ENCODE measurements at places on chromosomes 4 and X.
A peak's percentile ranks its signal among the peaks of the same experiment; 100 is the strongest.

DNA sequence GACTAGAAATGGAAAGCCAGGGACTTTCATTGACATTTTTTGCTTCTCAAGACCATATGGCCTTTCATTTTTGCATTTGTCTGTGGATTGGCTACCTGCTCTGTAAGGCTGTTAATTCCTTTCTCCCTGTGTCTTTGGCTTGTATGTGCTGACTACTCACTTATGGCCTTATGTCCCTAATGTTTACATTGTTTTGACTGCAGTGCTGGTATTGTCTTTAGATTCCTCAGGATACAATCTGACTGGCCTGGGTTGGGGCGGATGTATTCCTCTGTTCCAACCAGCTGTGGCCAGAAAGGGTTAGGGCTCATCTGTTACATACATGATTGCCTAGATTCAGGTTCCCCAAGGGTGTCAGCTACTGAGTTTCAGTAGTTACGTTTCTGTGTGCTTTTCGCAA, 108.1 kb downstream of the RAPGEF2 start:
- no peak for DNase-seq

DNA sequence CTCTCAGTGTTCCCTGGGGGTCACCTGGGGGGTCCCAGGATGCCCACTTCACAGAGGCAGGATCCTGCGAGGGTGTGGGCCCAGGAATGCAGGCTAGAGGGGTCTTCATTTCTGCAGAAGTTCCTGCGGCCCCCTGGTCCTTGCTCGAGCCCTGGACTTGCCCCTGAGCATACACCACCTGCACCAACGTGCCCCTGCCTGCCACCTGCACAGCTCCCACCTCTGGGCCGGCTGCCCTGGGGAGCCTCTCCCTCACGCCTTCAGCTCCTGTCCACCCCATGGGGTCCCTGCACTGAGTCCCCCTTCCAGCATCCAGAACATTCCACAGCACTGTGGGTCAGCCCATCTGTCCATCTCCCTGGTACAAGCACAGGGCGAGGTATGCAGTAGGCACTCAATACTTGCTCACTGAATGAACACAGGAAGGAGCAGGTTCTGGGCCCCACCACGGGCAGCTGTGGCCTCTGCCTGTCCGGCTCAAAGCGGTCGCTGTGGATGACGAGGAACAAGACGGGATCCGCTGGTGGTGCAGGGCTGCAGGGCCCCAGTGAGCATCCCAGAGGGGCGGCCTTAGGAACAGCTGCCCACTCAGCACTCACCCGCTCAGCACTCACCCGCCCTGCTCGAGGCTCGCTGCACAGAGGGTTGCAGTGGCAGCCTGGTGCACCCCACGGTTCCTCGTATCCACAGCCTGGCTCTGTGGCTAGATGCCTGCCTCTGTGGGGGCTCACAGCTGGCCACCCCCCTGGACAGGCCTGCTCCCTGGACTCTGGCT, 70.5 kb upstream of the MXD4 start:
- DNase-seq = no peak

- DNase-seq = no peak
These were observed 119.8 kb downstream of the DRD5 start for GRCh38 chr4:9901257-9901656.

DNA sequence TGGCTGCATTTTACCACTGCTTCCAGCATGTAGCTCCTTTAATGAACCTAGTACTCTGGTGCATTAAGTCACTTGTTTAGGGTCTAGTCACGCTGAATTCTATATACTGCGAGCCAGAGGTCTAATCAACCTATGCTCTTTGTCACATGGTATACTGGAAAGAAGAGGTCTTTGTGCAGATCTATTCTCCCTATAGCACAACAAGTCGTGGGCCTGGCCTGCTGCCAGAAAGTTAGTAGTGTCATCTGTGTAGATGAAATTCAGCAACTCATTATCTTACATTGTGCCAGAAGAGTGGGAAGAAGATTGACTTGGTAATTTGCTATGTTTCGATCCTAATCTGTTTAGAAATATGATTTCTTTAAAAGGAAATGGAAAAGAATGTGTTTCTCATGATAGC, 80.8 kb downstream of the AWAT2 start:
- no peak for DNase-seq

DNA sequence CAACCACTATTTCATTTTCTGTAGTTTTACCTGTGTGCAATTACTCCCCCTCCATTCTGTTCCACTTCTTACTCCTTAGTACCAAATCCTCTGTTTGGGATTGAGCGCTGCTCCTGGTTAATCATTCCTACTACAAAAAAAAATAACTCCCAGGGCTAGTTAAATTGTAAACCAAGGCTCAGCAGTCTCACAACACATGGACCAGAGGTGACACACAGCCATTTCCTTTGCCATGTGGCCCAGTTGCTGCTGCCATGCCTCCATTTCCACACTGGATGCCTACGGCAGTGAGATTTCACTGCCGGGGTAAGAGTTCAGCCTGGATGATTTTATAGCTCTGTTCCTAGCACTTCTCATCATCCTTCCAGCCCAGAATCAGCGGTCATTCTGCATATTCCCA, 107.2 kb downstream of the AKAP4 start:
- DNase-seq = no peak

DNA sequence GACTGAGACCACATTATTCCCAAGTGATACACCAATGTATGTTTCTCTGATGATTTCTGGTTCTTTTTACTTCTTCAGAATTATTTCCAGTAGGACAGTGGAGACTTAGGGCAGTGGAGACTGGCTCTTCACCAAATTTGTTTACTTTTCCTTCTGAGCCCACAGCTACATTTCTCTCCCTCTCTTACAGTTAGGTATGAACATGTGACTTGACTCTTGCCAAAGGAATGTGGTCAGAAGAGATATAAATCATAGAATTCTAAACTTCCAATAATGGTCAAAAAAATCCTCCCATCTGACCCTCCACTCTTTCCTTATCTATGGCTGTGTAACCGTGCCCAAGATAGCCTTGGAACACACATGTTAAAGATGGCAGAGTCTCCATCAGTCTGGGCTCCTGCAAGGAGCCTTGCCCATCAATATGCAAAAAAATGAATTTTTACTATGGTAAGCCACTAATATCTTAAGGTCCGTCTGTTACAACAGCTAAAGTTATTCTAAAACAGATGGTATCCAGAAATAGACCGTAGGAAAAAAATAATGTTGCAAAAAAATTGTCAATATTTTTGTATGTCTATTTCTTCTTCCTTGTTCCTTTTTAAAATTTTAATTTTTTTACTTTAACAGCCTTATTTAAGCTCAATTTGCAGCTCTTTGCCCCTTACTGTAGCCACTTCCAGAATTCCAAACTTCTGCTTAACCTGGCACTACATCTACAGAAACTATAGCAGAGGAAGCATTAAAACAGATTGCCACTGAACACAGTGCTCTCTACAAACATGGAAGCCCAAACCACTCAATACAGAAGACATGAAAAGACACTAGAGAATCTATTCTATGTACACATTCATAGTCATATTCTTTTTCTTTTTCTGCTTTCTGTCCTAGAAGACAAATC, 260.7 kb downstream of the COL25A1 start:
- DNase-seq = no peak

DNA sequence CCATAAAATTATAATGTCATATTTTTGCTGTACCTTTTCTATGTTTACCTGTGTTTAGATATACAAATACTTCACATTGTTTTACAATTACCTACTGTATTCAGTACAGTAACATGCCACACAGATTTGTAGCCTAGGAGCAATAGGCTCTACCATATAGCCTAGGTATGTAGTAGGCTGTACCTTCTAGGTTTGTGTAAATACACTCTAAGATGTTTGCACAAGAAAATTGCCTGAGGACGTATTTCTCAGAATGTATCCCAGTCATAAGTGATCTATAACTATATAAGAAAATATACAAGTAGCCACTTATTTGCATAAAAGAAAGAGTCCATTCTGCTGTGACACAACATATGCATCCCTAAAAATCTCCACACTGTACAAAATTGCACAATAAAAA, 36.3 kb upstream of the SCML1 start:
- no peak for DNase-seq

DNA sequence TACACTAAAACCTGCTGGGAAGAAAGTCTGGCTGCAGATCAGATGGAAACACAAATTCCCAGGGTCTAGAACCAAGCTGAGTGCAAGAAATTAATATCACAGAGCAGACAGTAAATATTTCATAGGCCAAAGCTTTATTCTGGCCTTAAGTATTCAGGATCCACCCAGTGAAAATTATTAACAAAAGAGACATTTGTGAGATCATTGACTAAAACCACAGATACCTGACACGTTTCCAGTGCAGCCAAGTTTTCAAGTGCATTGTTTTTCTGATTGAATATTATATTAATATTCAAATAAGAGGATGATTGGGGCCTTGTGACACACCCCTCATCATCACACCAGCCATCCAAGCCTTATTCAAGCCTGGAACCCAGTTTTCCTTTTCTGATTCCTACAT, 10.3 kb downstream of the ELOVL6 start:
- DNase-seq = no peak

GRCh38 chr4:39613093-39613656, 25.5 kb downstream of the SMIM14 start:
- DNase-seq = no peak

GRCh38 chr4:188986271-188986689, 847.0 kb downstream of the TRIML1 start:
- no peak for DNase-seq

- peak; percentile 33 for DNase-seq
These were observed 441.9 kb downstream of the INPP4B start for GRCh38 chr4:142404191-142404611.

DNA sequence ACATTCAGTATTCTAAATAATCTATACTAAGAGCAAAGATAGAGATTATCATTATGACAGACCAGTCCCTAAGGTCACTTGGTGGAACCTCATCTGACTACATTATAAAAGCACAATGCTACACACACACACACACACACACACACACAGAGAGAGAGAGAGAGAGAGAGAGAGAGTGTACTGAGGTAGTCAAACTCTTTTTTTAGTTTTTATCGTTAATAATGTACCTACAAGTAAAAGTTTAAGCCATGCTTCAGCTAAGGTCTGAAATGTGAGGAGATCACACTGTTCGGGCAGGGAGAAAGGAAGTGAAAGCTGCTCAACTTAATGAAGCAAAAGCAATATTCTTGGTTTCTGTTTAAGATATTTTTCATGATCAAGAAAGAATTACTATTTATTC, 75.8 kb upstream of the CCDC160 start:
- DNase-seq = no peak

GRCh38 chr4:27154706-27155105, 294.1 kb downstream of the STIM2 start:
- no peak for DNase-seq

DNA sequence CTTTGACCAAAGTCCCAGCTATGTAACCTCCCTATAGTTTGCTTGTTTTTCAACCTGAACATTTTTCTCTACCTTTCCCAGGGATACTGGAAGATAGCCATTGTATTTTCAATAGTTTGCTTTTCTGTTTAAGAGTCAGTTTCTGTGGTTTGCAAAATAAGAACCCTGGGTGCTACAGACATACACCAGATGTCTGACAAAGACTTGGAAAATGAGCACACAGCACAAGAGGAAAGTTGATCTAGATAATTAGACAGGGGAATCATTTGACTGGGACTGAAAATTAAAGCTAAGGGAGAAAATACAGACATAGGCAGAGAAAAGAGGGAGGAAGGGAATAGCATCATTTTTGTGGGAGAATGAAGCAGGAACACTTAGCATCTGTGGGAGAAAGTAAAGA, 218.3 kb upstream of the CNKSR2 start:
- no peak for DNase-seq

DNA sequence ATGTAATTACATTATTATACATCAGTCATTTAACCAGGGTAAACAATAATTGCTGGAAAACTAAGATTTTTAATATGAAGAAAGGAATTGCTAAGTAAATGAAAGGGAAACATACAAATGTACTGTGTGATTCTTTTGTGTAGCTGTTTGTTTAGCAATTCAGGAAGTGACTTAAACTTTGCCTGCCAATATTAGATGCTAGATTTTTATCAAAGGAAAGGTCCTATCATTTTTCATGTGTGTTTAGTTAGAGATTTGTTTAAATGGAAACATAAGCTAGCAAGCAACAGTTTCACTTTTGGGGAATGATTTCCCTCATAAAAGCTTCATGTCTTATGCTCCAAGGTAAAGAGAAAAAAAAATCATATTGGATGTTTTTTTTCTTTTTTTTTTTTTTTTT, 95.1 kb upstream of the LIMCH1 start:
- no peak for DNase-seq

DNA sequence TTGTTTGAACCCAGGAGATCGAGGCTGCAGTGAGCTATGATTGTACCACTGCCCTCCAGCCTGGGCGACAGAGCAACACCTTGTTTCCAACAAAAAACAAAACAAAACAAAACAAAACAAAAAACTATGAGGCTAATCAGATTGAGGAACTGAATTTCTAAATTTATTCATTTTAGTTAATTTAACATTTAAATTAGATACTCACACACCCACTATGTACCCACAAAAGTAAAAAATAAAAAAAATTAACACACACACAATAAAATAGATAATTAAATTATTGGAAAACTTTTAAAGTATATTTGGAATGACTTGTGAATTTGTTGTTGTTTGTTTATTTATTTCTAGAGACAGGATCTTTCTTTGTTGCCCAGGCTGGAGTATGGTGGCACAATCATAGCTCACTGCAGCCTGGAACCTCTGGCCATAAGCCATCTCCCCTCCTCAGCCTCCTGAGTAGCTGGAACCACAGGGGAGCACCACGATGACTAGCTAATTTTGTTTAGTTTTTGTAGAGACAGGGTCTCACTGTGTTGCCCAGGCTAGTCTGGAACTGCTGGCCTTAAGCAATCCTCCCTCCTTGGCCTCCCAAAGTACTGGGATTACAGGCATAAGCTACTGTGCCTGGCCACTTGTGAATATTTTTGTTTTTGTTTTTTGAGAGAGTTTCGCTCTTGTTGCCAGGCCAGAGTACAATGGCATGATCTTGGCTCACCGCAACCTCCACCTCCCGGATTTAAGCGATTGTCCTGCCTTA, 9.8 kb upstream of the ZNF157 start:
- no peak for DNase-seq

DNA sequence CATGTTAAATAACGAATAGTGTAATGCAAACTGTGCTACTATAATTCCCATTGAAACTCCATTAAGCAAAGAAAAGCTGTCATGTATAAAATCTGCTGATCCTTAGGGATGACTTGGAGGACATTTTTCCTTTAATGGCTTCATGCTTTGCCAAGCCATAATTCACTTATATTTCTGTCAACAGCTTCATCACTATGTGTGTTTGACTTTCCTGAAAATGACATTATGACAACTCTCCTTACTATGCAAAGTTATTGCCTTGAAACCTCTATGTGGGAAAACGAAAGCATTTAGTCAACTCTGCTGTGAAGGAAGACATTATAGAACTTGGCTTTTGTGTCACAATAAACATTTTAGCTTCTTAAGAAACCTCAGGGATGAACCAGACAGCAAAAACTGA, 210.5 kb downstream of the GRXCR1 start:
- DNase-seq = no peak

- no peak for DNase-seq
These were observed 113.3 kb upstream of the H2AZ1 start for GRCh38 chr4:100063355-100063754.

- no peak for DNase-seq
These were observed 857.0 kb upstream of the HTR2C start for GRCh38 chrX:113726898-113727297.

GRCh38 chr4:26179316-26179760, 141.5 kb upstream of the RBPJ start:
- no peak for DNase-seq

GRCh38 chr4:120903419-120903818, 19.1 kb downstream of the PRDM5 start:
- DNase-seq = no peak

- no peak for DNase-seq
These were observed 59.3 kb downstream of the AMMECR1 start for GRCh38 chrX:110258552-110258951.
